T follicular helper cell (primary cell): ENCODE measurements at places on chromosomes 2 and 18.

DNA sequence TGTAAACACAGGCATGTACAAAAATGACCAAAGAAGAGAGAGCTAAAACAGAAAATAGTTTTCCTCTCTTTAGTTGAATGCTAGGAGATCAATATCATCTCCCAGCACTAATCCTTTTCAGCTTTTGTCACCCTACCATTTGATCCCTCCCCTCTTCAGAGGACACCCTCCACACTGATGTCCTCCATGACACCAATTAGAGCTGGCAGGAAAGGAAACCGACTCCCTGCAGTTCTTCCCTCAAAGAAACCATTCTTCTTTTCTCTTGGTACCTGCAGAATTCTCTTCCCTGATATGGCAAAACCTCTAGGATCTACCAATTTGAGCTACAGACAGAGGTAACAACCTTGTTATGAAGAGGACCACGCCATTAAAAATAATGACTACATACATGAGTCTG, 5.3 kb downstream of the EPB41L3 start:
- DNase-seq: no peak

GRCh38 chr2:33354981-33355380, 121.5 kb upstream of the RASGRP3 start:
- no peak for DNase-seq

- DNase-seq: no peak
These were observed 72.7 kb downstream of the NYAP2 start for GRCh38 chr2:225472161-225472560.

DNA sequence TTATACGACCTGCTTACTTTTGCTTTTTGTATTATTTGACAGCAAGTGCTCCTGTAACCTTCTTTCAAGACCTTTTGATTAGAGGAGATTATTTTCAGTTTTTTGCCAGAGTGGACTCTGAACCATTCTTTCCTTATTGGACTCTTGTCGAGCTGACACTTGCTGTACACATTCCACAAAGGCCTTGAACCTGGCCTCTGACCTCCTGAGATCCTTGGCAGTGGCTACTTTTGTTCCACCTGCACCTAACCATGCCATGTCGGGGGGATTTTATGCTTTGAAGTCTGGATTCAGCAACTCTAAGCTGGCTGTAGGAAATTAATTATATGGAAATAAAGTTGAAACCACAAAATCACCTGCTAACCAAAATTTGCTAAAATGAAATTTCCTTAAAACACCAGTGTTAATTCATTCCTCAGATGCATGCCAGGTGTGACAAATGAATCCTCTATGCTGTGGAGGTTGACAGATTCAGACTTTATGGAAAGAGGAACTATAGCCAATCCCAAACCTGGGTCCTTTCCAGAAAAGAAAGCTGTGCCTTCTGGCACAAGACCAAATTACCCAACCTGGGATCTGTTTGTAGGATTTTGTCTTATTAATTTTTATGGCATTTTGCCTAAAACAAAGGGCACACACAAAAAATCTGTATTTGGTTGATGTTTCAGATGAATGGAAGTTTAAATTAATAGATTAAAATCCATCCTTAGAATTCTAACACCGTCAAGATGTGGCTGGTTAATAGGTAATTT, 110.4 kb downstream of the CDC42EP3 start:
- DNase-seq: no peak

DNA sequence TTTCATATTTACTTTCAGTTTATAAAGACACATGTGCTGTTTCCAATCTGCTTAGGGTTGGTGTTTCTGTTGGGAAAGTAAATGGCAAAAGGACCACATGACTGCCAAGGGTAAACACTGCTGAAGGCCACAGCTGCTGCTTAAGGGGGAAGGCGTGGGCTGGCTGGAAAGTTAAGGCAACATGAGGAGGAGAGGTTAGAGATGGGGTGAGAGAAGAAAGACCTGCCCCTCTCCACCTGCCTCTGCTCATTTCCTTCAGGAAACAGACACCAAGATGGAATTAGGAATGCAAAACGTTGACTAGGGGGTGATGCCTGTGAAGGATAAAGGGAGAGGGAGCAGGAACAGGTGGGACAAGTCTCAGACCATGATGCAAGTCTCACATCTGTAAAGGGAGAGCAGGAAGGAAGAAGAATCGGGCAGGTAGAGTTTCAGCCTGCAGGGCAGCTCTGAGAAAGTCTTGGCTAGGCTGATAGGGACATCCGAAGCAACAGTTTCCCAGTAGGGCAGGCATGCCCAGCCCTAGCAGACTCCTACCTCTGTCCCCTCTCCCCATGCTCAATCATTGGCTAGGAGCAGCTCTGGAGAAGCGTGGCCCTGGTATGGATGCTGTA, 86.0 kb downstream of the CDC42EP3 start:
- DNase-seq: no peak

DNA sequence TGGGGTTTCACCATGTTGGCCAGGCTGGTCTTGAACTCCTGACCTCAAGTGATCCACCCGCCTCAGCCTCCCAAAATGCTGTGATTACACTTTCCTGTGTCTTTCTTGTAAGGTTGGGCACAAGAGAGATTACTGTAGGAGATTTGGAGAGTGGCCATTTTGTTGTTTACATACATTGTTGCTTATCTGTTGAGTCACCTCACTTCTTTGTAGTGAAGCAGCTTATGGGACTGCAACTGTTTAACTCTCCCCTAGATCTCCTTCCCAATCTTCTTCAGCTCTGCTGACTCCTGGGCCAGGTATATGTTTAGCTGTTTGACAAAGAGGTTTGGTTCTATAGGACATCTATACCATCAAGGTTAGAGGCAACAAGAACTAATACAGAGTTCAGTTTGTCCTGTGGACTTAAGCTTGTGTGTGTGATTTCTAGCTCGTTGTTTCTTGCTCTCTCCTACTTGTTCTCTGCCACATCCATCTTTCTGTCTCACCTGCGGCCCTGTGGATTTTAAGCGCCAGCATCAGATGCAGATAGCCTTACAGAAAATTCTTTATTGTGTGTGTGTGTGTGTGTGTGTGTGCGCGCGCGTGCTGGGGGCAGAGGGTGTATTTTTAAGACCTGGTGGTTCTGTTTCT, 95.4 kb downstream of the HAUS1 start:
- no peak for DNase-seq
